ENCODE measurements at places on chromosomes 5 and 9. TPM values are rescaled to one million over a fixed set of nuclear protein-coding genes. Genes with fewer than 3 reads are reported as not detected.

- no peaks in the 10 kb centered on the region for H3K4me1 ChIP-seq
- H3K27ac ChIP-seq: no peak overlapping the region
- no peaks in the 10 kb centered on the region for H3K27me3 ChIP-seq
- no peak overlapping the region for H3K4me3 ChIP-seq
Observed at GRCh38 chr9:130599625-130600024, 20.2 kb downstream of the FUBP3 start.

CDO1 gene
- 14.4 TPM for total RNA-seq

GRCh38 chr9:129919841-129920240 is 84.6 kb downstream of the USP20 start:
- DNase-seq: no peak
- no peaks in the 10 kb centered on the region for H3K4me1 ChIP-seq
- H3K27me3 ChIP-seq: no peaks in the 10 kb centered on the region
- H3K4me3 ChIP-seq: no peak overlapping the region

DNA sequence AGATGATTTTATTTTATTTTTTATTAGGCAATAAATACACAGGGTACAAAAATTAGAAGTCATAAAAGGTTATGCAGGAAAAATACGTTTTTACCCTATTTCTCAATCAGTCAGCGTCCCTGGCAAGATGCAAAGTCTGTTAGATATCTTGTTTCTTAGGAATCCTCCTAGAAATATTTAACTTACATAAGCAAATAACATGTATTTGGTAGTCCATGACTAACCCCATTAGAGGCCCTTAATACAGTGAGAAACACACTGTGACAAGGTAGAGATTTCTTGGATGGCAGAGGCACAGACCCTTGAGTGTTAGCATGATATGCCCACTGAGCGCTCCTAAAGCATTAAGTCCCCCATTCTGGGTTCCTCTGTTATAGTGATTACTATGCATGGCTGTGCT is 121.2 kb upstream of the ADAMTSL1 start:
- H3K27me3 ChIP-seq: no peaks in the 10 kb centered on the region
- no peaks in the 10 kb centered on the region for H3K4me1 ChIP-seq
- no peaks in the 10 kb centered on the region for H3K36me3 ChIP-seq
- no peak for DNase-seq
